Fibroblast of lung (primary cell): ENCODE measurements at places on chromosomes 5 and 9. TPM values are rescaled to one million over a fixed set of nuclear protein-coding genes. Genes with fewer than 3 reads are reported as not detected.

EQTN gene
- not detected in 2 replicates for total RNA-seq

PLPP7 gene
- 8.2 and 9.4 TPM in 2 replicates for total RNA-seq

SLC45A2 gene
- under 0.01 TPM in 2 replicates for total RNA-seq

GARNL3 gene
- 3.9 and 6.4 TPM in 2 replicates for total RNA-seq

COL27A1 gene
- 3.6 and 5.4 TPM in 2 replicates for total RNA-seq

PCDHGA7 gene
- 2.8 and 6.8 TPM in 2 replicates for total RNA-seq

FAXDC2 gene
- total RNA-seq: 11.3 and 20.6 TPM in 2 replicates

CCDC180 gene
- 1.8 and 2.5 TPM in 2 replicates for total RNA-seq

PIP5KL1 gene
- total RNA-seq: 0.77 and 2.5 TPM in 2 replicates

DNA sequence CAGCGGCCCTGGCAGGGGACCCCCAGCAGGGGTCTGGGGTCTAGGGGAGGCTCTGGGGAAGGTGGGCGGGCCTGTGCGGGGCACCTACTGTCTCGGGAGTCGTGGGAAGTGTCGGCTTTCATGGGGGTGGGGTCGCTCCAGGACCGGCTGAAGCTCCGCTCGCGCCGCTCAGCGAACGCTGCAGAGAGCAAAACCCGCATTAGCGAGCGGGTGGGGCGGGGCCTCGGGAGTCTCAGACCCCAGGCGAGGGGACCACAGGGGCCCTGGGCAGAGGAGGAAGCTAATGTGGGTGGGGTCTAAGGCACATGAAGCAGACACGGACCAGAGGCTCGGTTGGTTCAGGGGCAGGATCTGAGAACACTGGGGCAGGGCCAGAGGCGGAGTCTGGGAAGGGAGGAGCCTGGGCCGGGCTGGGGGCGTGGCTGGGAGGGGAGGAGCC lies 5.5 kb downstream of the NSMF start:
- no peak overlapping the region for H3K27ac ChIP-seq
- H3K27me3 ChIP-seq: no peaks in the 10 kb centered on the region
- peak; percentile 40 for DNase-seq
- H3K4me3 ChIP-seq: no peak overlapping the region
- H3K4me1 ChIP-seq: peaks cover 3% of the 10 kb centered on the region

GRCh38 chr5:174825587-174825986 lies 101.2 kb downstream of the MSX2 start:
- H3K27me3 ChIP-seq: no peaks in the 10 kb centered on the region
- DNase-seq: peak; percentile 66
- H3K27ac ChIP-seq: no peak overlapping the region
- no peaks in the 10 kb centered on the region for H3K36me3 ChIP-seq
- H3K4me3 ChIP-seq: no peak overlapping the region

DNA sequence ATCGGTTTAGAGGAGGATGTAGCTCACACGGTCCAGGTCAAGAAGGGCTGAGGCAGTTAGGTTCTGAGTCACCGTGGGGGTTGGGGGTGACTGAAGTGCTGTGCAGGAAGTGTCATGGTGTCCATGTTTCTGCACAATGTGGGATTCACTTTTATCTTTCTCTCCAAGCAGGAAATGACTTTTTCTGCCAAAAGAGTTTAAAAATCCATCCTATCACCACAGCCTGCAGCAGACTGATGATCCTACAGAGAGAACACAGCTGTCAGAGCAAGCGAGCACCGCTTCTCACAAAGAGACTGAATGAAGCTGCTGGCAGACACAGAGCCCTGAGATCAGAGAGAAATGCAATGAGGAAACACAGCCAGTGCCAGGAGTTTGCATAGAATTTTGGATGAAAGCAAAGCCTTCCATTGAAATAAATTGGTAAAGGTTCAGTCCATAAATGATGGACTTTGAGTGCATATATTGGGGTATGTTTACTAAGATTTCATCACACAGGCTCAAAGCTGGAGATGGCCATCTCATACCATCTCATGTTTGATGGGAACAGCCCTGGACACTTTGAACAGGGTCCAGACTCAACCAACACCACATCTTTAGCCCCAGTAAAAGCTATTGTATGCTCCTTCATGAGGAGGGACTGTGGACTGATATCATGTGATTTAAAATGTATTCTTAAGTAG lies 213.9 kb upstream of the FBXL7 start:
- peak; percentile 9 for DNase-seq
- peak overlapping the region; percentile 30 for H3K27ac ChIP-seq
- H3K4me3 ChIP-seq: no peak overlapping the region
- peaks cover 10% of the 10 kb centered on the region for H3K4me1 ChIP-seq

- DNase-seq: no peak
- no peak overlapping the region for H3K27ac ChIP-seq
Measured at GRCh38 chr9:93048566-93049448, 9.7 kb upstream of the SUSD3 start.

- peaks cover 10% of the 10 kb centered on the region for H3K4me1 ChIP-seq
- H3K27me3 ChIP-seq: no peaks in the 10 kb centered on the region
- H3K36me3 ChIP-seq: no peaks in the 10 kb centered on the region
- no peak overlapping the region for H3K4me3 ChIP-seq
- DNase-seq: no peak
- H3K27ac ChIP-seq: no peak overlapping the region
Measured at GRCh38 chr9:81390792-81391456, 298.4 kb downstream of the TLE1 start.

GRCh38 chr9:17863213-17863883 lies 284.5 kb downstream of the SH3GL2 start:
- no peaks in the 10 kb centered on the region for H3K36me3 ChIP-seq
- H3K4me1 ChIP-seq: no peaks in the 10 kb centered on the region
- no peak overlapping the region for H3K27ac ChIP-seq
- H3K4me3 ChIP-seq: no peak overlapping the region
- DNase-seq: no peak

- H3K27me3 ChIP-seq: no peaks in the 10 kb centered on the region
- no peak overlapping the region for H3K4me3 ChIP-seq
- no peak overlapping the region for H3K27ac ChIP-seq
Measured at GRCh38 chr5:37838933-37839341, 904 bp downstream of the GDNF start.

GRCh38 chr5:143843461-143843860 lies 31.5 kb downstream of the HMHB1 start:
- H3K36me3 ChIP-seq: no peaks in the 10 kb centered on the region
- peaks cover 2% of the 10 kb centered on the region for H3K4me1 ChIP-seq
- H3K27ac ChIP-seq: no peak overlapping the region
- H3K4me3 ChIP-seq: no peak overlapping the region

GRCh38 chr5:153613144-153613543 lies 122.7 kb downstream of the GRIA1 start:
- no peaks in the 10 kb centered on the region for H3K4me1 ChIP-seq
- no peaks in the 10 kb centered on the region for H3K27me3 ChIP-seq
- H3K4me3 ChIP-seq: no peak overlapping the region
- peak; percentile 33 for DNase-seq

- H3K4me3 ChIP-seq: no peak overlapping the region
- H3K27me3 ChIP-seq: no peaks in the 10 kb centered on the region
- H3K4me1 ChIP-seq: no peaks in the 10 kb centered on the region
- no peaks in the 10 kb centered on the region for H3K36me3 ChIP-seq
- H3K27ac ChIP-seq: no peak overlapping the region
Measured at GRCh38 chr5:3994628-3995027, 399.0 kb downstream of the IRX1 start.

- no peaks in the 10 kb centered on the region for H3K27me3 ChIP-seq
- no peak overlapping the region for H3K27ac ChIP-seq
- no peaks in the 10 kb centered on the region for H3K4me1 ChIP-seq
- no peaks in the 10 kb centered on the region for H3K36me3 ChIP-seq
Measured at GRCh38 chr9:96187151-96187555, 114.8 kb downstream of the HSD17B3 start.

DNA sequence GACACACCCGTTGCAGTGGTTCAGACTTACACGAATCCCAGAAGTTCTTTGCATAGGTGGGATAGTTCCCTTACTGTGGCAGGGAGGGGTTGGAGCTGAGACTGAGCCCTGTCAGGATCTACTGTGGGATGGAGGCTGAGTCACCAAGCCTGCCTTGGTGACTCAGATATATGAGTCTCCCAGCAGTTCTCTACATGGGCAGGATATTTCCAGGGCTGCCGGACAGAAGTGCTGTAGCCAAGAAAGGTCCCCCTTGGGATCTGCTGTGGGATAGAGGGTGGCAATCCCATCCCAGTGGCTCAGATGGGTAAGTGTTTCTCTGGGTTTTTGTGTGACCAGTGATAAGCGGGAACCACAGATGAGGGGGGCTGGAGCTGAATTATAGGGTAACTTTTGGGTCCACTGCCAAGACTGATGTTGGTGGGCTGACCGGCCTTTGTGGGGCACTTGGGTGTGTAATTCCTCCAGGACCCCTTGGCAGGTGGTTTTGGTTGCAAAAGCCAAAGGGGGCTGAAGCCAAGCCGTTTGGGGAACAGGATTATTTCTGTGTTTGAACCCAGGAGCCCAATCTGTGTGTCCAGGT lies 18.7 kb downstream of the XRCC4 start:
- peaks cover 11% of the 10 kb centered on the region for H3K4me1 ChIP-seq
- DNase-seq: peak; percentile 92
- H3K36me3 ChIP-seq: no peaks in the 10 kb centered on the region
- no peak overlapping the region for H3K4me3 ChIP-seq
- no peaks in the 10 kb centered on the region for H3K27me3 ChIP-seq

DNA sequence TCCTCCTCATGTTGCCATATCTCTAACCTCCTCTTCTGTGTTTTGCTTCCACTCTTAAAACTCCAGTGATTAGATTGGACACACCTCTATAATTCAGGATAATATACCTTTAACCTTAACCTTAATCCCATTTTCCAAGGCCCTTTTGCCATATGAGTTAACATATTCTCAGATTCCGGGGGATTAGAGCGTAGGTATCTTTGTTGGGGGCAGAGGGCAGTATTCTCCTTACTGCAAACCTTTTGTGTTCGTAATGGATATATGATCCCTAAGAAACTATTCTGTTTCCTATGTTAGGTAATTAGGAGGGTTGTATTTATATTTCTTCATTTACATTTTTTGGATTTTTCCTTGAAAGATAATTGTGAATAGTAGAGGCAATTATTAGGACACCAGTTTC lies 99.5 kb downstream of the VPS13A start:
- no peak for DNase-seq
- H3K27me3 ChIP-seq: no peaks in the 10 kb centered on the region
- H3K4me1 ChIP-seq: no peaks in the 10 kb centered on the region
- H3K4me3 ChIP-seq: no peak overlapping the region
- no peak overlapping the region for H3K27ac ChIP-seq
- H3K36me3 ChIP-seq: no peaks in the 10 kb centered on the region

DNA sequence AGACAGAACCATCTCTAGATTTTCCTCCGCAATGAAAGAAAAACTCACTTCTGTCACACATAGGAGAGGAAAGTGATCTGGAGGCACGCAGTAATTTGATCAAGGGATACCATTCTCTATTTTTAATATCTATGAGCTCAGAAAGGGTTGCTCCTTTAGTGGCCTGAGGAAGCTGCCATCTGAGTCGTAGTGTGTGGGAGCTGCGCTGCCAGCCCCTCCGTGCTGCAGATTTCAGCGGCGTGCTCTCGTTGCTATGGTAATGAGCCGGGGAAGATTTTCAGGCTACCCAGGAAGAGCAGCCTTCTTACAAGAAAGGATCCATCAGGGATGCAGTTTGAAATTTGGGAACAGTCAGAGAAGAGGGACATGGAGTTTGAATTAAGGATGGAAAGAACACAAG lies 17.1 kb upstream of the GOLM1 start:
- H3K27ac ChIP-seq: no peak overlapping the region
- H3K4me1 ChIP-seq: no peaks in the 10 kb centered on the region
- H3K36me3 ChIP-seq: no peaks in the 10 kb centered on the region
- H3K27me3 ChIP-seq: peaks cover 3% of the 10 kb centered on the region
- DNase-seq: no peak
- no peak overlapping the region for H3K4me3 ChIP-seq

DNA sequence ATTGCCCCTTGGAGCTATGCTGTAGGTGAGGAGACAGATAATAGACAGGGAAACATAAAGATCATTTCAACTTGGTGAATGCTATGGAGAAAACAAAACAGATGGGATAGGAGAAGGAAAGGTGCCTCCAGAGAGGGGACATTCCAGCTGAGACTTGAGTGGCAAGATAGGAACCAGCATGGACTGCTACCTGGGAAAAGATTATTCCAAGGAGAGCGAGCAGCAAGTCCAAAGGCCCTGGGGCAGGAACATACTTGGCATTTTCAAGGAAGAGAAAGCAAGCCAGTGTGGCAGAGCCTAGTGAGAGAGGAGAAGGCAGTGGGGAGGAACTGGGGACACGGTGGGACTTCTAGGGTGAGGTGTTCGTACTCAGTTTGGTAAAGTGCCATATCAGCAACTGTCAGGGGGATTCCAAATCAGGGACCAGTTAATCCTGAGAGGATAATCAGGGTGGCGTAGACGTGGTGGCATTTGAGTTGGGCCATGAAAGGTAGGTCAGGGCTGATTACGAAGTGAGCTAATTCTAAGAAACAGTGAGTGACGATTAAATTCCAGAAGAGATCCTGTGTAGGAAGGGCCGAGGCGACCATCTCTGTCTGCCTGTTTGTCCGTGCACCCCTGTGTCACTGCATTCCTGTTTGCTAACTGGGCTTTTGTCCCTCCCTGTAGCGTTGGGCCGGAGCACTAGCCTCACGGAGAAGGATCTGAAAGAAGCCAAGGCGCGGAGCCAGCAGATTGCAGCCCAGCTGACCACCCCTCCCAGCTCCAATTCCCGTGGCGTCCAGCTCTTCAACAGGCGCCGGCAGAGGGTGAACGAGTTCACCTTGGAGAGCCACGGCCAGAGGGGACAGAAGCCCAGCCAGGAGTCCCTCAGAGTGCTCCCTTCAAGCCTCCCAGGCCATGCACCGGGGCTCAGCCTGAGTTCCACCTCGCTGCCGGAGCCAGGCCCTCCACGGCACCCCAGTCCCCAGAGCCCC lies 7.1 kb downstream of the SYNPO start:
- peaks cover 17% of the 10 kb centered on the region for H3K36me3 ChIP-seq
- DNase-seq: no peak
- no peaks in the 10 kb centered on the region for H3K27me3 ChIP-seq
- H3K4me1 ChIP-seq: peaks cover 36% of the 10 kb centered on the region

GRCh38 chr5:142740474-142741242 lies 29.5 kb upstream of the ARHGAP26 start:
- no peaks in the 10 kb centered on the region for H3K36me3 ChIP-seq
- H3K27ac ChIP-seq: no peak overlapping the region
- no peaks in the 10 kb centered on the region for H3K27me3 ChIP-seq

DNA sequence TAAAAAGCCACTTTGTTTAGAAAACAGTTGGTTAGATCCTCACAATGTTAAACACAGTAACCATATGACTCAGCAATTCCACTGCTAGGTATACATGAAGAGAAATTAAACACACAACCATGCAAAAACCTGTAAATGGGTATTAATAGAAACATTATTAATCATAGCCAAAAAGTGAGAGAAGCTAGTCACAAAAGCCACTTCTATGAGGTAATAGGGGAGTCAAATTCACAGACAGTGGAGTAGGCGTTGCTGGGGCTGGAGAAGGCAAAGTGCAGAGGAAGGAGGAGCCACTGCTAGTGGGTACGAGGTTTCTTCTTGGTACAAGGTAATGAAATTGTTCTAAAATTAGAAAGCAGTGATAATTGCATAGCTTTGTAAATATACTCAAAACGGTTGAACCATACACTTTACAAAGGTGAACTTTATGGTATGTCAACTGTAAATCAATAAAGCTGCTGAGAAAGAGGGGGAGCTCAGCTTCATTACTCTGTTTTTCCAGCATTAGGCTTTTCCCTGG lies 364.4 kb downstream of the GADD45G start:
- DNase-seq: peak; percentile 77
- H3K36me3 ChIP-seq: no peaks in the 10 kb centered on the region
- H3K4me3 ChIP-seq: no peak overlapping the region
- H3K27me3 ChIP-seq: no peaks in the 10 kb centered on the region

- H3K27me3 ChIP-seq: no peaks in the 10 kb centered on the region
- DNase-seq: no peak
- peaks cover 44% of the 10 kb centered on the region for H3K4me1 ChIP-seq
- H3K4me3 ChIP-seq: no peak overlapping the region
Measured at GRCh38 chr9:121358751-121359150, 11.3 kb downstream of the STOM start.
